Upper lobe of left lung (tissue), 6 donors: ENCODE measurements at places on chromosomes 4 and X. TPM values are rescaled to one million over a fixed set of nuclear protein-coding genes. Genes with fewer than 3 reads are reported as not detected.

DNA sequence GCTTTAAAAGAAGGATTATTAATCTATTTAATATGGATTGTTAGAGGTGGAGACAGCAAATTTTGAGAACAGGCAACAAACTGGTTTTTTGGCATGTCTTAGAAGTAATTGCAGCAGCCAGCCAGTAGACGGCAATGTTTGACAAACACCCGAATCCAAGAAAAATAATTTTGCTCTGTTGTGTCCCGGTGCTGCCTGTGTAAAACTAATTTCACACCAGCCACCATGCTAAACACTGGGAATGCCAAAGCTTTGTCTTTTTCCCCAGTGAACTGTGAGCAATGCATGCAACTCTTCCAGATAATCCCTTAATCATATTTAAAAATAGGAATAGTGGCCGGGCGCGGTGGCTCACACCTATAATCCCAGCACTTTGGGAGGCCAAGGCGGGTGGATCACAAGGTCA lies 25.9 kb downstream of the SMIM31 start:
- no peak overlapping the region for H3K4me3 ChIP-seq
- H3K27ac ChIP-seq, result no peak overlapping the region
- no peaks in the 10 kb centered on the region for H3K36me3 ChIP-seq
- no peaks in the 10 kb centered on the region for H3K27me3 ChIP-seq
- no peaks in the 10 kb centered on the region for H3K4me1 ChIP-seq
- no peak for DNase-seq

DNA sequence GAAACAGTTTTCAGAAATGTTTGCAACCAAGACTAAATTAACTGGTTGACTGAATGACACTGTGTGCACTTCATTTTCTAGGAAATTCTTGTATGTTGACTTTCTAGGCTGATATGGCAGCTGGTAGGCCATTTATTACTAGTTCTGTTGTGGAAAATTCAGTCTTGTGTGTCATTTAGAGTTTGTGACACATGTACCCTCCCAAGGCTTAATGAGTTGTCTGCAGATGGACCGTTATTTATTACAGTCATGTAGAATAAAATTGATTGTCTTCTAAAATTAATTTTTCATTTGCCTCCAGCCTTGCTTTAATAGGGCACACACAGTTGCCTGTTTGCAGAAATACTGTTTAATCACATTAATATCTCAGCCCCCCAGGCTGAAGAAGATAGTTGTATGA lies 30.7 kb downstream of the DACH2 start:
- DNase-seq, result no peak
- H3K27ac ChIP-seq, result no peak overlapping the region
- no peaks in the 10 kb centered on the region for H3K36me3 ChIP-seq

- H3K4me3 ChIP-seq, result no peak overlapping the region
- no peaks in the 10 kb centered on the region for H3K4me1 ChIP-seq
- H3K27me3 ChIP-seq, result no peaks in the 10 kb centered on the region
- H3K27ac ChIP-seq, result no peak overlapping the region
- no peak for DNase-seq
These were observed 10.5 kb upstream of the GLUD2 start for GRCh38 chrX:121036951-121037350.

DNA sequence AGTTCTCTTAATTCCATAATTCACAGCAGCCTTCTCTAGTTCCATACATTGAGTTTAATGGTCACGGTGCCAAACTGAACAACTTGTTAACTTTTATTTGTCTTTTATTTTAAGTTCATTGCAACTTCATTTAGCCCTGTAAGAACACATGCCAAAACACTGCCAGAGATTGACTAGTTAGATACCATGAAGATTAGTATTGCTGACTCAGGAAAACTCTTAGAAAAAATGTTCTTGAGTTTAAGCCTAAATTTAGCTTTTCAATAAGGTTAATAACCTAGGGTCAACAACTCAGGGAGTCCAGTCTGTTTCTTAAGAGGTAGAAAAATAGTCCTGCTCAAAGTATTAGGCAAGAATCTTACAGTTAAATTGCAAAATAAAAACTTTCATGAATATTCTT lies 25.7 kb downstream of the SPANXN2 start:
- no peaks in the 10 kb centered on the region for H3K36me3 ChIP-seq
- no peak overlapping the region for H3K4me3 ChIP-seq

DNA sequence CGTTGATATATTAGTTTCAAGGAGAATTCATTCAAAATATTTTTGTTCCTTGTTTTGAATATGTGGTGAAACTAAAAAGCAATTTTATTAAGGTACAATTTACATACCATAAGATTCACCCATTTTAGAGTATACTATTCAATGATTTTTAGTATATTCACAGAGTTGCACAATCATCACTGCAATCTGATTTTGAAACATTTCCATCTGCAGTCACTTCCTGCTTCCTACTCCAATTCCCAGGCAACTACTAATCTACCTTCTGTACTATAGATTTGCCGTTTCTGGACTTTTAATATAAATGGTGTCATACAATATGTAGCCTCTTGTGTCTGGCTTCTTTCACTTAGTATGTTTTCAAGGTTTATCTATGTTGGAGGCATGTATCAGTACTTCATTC lies 71.3 kb downstream of the SLC9A7 start:
- no peaks in the 10 kb centered on the region for H3K27me3 ChIP-seq
- H3K4me3 ChIP-seq, result no peak overlapping the region
- H3K4me1 ChIP-seq, result no peaks in the 10 kb centered on the region
- H3K27ac ChIP-seq, result no peak overlapping the region
- no peak for DNase-seq
- H3K36me3 ChIP-seq, result no peaks in the 10 kb centered on the region

DNA sequence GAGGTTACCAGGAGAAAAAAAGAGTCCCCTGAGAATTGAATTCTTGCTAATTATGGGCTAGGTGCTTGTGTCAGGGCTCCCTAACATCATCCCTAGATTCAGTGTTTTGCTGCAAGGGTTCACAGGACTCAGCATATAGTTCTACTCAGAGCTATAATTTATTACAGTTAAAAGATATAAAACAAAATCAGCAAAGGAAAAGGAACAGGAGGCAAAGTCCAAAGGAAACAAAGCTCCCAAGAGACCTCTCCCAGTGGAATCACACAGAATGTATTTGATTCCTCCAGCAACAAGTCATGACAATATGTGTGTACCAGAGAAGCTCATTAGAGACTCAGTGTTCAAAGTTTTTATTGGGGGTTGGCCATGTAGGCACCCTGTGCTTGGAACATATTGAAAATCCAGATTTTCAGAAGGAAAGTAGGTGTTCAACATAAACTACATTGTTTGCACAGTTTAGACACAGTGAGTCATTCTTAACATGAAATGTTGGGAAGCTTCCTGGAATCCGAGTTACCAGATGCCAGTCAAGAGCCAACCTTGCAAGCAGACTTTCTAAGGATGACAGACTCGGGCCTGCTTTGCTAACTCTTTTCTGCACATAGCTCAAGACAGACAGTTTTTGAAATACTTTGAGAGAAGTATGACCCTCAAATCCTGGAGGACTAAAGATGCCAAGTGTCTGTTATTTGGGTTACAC lies 311.3 kb upstream of the EMCN start:
- DNase-seq, result no peak
- no peak overlapping the region for H3K4me3 ChIP-seq
- no peaks in the 10 kb centered on the region for H3K27me3 ChIP-seq
- H3K4me1 ChIP-seq, result no peaks in the 10 kb centered on the region
- no peaks in the 10 kb centered on the region for H3K36me3 ChIP-seq

DNA sequence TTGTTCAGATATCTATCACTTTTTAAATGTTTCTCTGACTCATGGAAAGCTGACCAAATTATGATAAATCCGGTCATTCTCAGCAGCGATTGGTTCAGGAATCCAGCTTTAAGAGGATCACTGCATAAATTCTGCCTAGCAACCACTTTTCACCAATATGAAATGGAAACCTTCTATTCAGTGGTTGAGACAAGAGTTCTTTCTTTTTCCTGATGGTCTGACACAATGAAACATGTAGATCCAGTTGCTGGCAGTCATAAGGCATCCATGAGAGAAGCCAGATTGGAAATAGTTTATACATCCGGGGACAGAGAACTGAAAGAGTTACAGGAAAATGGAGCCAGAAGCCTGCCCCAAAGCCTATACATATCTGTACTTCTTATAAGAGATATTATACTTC lies 27.2 kb downstream of the MAB21L2 start:
- H3K27ac ChIP-seq, result no peak overlapping the region
- H3K36me3 ChIP-seq, result no peaks in the 10 kb centered on the region
- no peak for DNase-seq
- H3K27me3 ChIP-seq, result no peaks in the 10 kb centered on the region

DNA sequence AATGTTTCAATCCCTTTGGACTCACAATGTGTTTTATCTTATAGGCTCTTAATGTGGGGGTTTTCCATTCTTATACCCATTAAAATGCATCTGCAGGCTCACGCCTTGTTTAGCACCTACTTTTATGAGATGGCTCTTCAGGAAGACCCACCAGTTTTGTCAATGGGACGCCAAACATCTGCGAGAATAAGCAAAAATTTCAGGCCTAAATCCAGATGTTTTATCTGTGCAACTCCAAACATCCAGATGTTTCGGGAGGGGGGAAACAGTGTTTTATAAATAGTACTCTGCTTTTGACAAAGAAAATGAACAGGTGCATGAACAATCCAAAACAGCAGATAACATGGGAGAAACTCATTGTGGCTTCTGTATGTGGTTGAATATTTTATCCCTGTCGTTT lies 342.8 kb downstream of the DHX15 start:
- no peak overlapping the region for H3K4me3 ChIP-seq
- H3K36me3 ChIP-seq, result no peaks in the 10 kb centered on the region
- no peak overlapping the region for H3K27ac ChIP-seq
- no peak for DNase-seq

DNA sequence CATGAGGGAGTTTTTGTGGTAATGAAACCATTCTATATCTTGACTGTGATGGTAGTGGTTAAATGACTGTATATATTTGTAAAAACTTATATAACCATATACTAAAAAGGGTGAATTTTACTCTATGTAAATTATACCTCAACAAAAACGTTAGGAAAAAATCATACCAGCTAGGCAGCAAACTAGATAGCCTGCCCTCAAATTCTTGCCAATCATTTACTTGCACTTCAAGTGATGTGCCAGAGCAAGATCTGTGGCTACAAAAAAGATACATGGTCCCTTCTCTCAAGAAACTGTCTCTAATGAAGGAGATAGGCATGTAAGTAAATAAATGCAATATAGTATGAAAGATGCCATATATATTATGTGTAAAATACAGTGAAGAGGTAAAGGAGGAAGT lies 10.0 kb upstream of the RNF128 start:
- no peak for DNase-seq
- no peaks in the 10 kb centered on the region for H3K27me3 ChIP-seq
- H3K4me1 ChIP-seq, result no peaks in the 10 kb centered on the region
- H3K27ac ChIP-seq, result no peak overlapping the region

DNA sequence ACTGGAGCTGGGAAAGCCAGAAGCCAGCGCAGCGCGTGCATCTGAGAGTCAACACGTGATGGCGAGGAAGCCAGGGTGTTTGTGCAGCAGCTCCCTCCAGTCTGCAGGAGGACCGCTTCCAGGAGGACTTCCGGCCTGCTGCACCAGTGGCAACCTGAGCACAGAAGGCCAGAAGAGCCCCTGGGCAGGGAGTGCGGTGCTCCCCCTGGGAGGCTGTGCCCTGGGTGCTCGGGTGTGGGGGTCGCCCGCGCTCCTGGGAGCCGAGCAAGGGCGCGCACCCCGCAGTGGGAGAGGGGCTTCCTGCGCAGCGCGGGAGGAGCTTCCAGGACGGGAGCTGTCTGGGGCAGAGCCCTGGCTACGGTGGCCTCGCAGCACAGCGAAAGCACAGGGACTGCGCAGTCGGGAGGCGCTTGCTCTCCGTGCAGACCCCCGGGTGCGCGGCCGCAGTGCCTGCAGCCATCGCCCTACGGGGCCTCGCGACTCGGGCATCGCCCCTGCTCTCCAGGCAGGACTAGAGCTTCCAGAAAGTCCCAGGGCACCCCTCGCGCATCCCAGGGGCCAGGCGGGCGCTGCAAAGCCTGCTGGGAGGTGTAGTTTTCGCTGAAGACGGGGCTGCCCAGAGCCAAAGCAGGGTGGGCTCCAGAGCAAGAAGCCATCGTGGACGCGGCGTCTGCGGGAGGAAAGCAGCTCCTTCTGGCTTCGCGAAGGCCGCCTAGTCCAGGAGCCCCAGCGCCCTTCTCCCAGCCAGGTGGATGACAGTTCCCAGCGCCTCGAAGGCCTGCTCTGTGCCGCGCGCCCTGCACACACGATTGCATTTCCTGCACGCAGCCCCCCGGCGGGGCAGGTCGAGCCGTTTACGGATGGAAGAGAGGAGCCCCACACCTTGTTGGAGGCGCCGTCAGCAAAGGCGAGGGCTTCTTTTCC lies 24.1 kb upstream of the WFS1 start:
- peaks cover 7% of the 10 kb centered on the region for H3K27me3 ChIP-seq
- H3K4me3 ChIP-seq, result peak overlapping the region; percentile 23
- no peaks in the 10 kb centered on the region for H3K36me3 ChIP-seq
- no peaks in the 10 kb centered on the region for H3K4me1 ChIP-seq

GRCh38 chr4:177901786-177902185 lies 459.5 kb upstream of the AGA start:
- H3K36me3 ChIP-seq, result no peaks in the 10 kb centered on the region
- no peaks in the 10 kb centered on the region for H3K27me3 ChIP-seq
- H3K4me3 ChIP-seq, result no peak overlapping the region
- no peak for DNase-seq
- no peaks in the 10 kb centered on the region for H3K4me1 ChIP-seq
- no peak overlapping the region for H3K27ac ChIP-seq

S100G gene
- total RNA-seq, result not detected

RBMXL3 gene
- total RNA-seq, result not detected

TMPRSS11E gene
- not detected for total RNA-seq

USP51 gene
- 2.1 TPM for total RNA-seq
